ENCODE measurements at places on chromosomes 7 and 10. TPM values are rescaled to one million over a fixed set of nuclear protein-coding genes. Genes with fewer than 3 reads are reported as not detected.

CPEB3 gene
- 2.6 TPM for total RNA-seq

ETV1 gene
- total RNA-seq: 26.6 TPM

MYPN gene
- not detected for total RNA-seq

SFRP4 gene
- total RNA-seq: 6.4 TPM

AGR3 gene
- 2.1 TPM for total RNA-seq

SLC26A5 gene
- not detected for total RNA-seq

URGCP gene
- 38.8 TPM for total RNA-seq

Data from mesothelial cell of epicardium (in vitro differentiated cells).